IMR-90 (cell line): ENCODE measurements at places on chromosomes 6 and 20. TPM values are rescaled to one million over a fixed set of nuclear protein-coding genes. Genes with fewer than 3 reads are reported as not detected.

The PLTP gene
- total RNA-seq = 5.0 and 5.4 TPM in 2 replicates

The COX4I2 gene
- total RNA-seq = not detected in 2 replicates

The ADGRB3 gene
- total RNA-seq = not detected in 2 replicates

The GPX5 gene
- not detected in 2 replicates for total RNA-seq

The TMEM242 gene
- total RNA-seq = 2.3 and 4.2 TPM in 2 replicates

The OPRL1 gene
- 0.28 and 0.36 TPM in 2 replicates for total RNA-seq

The OPN5 gene
- total RNA-seq = not detected in 2 replicates

The SLC32A1 gene
- total RNA-seq = not detected in 2 replicates

- DNase-seq = peak; percentile 40
Measured at GRCh38 chr6:48977573-48977972, 485.5 kb downstream of the MMUT start.

DNA sequence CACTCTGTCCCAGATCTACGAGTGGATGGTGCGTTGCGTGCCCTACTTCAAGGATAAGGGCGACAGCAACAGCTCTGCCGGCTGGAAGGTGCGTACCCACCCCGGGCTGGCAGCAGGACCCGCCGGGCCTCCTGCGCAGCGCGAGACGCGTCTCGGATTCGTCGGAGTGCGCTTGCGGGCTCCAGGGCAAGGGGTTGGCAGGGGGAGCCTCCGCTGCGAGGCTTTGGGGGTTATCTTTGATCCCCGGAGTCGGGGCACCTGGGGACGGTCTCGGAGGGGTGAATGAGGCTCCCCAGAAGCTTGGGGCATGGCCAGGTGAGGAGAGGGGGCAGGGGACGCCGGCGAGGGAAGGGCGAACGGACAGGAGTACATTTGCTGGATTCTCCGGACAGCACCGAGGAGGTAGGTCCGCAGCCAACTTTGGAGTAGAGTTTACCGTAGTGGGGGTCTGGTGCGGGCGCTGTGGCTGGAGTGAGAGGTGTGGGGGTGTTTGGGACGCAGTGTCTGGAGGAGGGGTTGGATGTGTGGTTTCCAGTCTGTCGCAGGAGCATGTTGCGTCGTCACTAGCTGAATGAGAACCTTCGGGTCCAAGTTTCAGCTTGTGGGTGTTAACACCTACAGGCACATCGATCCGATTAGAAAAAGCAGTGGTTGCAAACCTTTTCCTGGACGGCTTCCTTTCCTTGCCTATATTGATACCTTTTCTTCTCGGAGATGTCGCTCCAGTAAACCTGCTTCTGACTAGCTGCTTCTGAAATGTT is 1.2 kb downstream of the FOXO3 start:
- DNase-seq = peak; percentile 31

GRCh38 chr20:62846166-62846890 is 15.3 kb downstream of the TCFL5 start:
- no peak for DNase-seq

DNA sequence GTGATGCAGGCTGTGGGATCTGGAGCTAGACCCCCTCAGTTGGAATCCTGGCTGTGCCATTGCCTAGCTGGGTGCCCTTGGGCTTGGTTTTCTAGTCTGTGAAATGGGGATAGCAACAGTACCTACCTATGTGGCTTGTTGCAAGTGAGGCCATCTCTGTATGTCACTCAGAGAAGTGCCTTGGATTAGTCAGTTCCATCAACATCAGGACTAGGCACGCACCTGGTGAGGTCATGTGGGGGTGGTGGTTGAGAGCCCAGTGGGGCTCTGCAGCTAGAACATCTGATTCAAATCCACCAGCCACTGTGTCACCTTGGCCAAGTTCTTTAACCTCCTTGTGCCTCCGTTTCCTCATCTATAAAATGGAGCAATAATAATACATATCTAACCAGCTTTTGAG is 12.5 kb downstream of the TCF15 start:
- DNase-seq = no peak

DNA sequence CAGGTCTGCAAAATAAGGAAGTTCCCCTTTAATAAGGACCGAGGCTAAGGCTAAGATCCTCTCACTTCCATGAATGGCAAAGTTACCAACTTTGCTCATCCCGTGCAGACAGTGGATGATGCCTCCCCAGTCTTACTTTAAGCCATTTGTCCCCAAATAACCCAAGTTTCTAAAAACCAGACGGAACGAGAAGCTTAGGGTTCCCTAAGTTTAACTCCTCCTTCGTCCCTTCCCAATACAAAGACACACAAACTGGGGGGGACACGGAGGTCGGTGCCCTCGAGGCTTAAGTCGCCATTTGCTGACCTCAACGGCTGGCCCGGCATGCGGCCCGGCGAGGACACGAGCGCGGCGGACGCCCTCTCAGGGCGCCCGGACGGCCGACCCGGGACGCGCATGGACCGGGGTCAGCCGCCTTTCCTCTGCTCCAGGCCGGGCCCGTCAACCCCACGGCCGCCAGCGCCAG is 527 bp downstream of the FBXO30 start:
- DNase-seq = no peak

DNA sequence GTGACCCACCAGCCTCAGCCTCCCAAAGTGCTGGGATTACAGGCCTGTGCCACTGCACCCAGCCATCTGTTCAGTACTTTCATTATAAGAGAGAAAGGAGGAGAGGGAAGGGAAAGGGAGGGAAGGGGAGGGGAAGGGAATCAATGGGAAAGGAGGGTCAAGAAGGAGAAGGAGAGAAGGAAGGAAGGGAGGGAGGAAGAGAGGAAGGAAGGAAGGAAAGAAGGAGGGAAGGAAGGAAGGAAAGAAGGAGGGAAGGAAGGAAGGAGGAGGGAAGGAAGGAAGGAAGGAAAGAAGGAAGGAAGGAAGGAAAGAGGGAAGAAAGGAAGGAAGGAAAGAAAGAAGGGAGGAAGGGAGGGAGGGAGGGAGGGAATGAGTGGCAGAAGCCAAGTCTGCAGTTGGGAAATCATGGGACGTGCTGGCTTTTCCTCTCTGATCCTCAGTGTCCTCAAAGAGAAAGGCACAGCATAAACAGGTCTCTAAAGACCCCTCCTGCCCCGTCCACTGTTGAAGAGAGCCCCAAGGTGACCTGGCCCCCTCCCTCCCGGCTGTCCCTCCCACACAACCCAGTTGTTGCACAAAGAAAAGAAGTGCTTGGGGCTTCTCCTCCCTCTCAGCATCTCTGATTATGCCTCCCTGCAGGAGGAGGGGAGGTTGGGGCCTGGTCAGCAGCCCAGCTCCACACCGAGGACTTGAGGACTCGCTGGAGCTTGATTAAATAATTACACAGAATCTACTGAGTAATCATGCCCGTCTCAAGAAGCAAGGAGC is 69.1 kb upstream of the TOP1 start:
- no peak for DNase-seq

- DNase-seq = peak; percentile 2
Measured at GRCh38 chr20:14622796-14623195, 285.4 kb upstream of the FLRT3 start.

GRCh38 chr20:44651684-44652423 is at the start of gene ADA:
ADA (minus strand) TSS chr20:44651699; CDS start chr20:44651607, 92 bp downstream.
- peak; percentile 21 for DNase-seq

DNA sequence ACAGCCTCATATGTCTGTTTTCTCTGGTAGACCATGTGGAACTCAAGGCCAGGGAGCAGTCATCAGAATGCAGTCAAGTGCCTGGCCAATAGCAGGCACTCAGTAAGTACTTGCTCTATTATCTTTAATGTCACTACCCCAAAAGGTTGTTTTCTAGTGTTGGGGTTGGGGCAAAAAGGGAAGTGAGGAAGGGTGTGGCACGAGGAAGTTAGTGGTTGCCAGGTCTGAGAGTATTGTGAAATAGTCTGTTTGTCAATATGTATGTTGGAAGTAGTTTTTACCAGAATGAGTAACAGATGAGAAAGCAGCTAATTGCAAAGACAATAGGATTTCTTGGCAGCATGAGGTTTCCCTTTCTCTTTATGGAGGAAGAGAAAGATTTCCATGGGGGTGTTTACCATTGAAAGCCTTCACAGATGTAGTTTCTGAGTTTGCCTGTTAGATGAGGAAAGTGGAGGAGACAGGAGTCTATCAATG is 59.5 kb upstream of the ARMH2 start:
- DNase-seq = no peak

GRCh38 chr20:8796088-8796660 is 272.7 kb upstream of the PLCB4 start:
- peak; percentile 26 for DNase-seq

GRCh38 chr20:35085477-35086225 is 7.0 kb downstream of the TRPC4AP start:
- no peak for DNase-seq

DNA sequence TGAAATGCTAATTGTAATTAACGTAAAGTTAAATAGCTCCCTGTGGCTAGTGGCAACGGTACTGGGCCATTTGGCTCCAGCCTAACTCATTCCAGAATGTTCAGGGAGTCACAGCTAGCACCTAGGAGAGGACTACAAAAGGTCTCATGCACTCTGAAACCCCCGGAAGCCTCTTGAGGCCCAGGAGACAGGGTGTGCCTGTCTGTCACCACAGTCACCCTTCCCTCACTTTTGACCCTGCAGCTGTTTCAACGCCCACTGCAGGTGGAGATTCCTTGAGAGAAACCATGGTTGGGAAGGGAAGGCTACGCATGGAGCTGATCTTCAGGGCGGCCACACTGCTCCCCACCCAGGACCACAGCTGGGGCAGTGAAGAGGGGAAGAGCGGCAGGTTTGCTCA is 58.6 kb downstream of the SULF2 start:
- no peak for DNase-seq

DNA sequence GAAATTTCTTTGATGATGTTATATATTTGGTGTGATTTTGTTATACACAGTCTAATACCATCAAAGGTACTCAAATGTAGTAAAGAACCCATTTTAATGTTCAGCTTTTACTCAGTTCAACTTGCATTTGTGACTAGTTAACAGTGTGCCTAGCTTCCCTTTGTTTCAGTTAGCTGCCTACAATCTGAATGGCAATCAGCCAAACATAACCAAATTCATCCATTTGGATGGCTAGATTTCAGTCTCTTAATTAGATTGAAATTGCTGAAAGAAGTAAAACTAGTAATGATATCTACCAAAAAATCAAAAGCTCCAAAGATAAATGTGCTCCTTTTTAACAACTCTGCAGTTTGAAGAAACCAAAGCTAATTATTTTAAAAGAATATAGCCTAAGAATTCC is 6.9 kb downstream of the EPHA7 start:
- no peak for DNase-seq

- no peak for DNase-seq
Measured at GRCh38 chr6:85726206-85726605, 83.5 kb upstream of the SYNCRIP start.

DNA sequence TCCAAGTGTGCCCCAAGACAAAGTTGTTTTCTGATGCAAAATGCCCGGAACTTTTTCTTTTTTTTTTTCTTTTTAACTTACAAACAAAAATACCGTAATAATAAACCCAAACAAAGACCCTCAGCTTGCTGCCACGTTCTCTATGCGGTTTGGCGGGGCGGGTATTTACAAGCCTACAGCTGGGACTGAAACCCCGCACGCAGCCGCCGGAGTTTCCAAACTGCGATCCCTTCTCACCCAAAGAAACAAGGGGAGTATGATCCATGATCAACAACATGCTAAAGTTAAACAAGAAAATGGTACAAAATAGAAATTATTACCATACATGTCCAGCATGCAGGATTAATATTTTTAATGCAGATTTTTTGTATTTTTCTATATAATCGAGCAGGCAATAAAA is 2.1 kb downstream of the MAFB start:
- no peak for DNase-seq

- DNase-seq = no peak
Measured at GRCh38 chr6:29509239-29509638, 21.5 kb upstream of the MAS1L start.

DNA sequence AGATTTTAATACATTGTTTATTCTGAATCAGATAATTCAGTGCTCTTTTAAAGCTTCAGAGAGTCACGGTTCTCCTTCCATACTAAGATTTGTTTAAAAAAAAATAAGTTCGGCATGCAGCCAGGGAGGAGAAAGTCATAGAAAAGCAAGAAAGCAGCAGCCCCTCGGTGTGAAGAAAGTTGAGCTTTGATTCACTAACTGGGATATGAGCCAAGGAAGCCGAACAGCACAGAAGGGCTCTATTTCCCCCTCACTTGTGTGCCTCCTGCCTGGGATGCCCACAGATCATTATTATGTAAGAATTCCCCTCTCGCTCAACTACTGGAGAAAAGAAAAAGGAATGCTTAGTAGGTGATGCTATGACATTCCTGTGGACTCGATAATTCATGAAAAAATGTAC is 69.3 kb upstream of the SYNJ2 start:
- DNase-seq = peak; percentile 95

DNA sequence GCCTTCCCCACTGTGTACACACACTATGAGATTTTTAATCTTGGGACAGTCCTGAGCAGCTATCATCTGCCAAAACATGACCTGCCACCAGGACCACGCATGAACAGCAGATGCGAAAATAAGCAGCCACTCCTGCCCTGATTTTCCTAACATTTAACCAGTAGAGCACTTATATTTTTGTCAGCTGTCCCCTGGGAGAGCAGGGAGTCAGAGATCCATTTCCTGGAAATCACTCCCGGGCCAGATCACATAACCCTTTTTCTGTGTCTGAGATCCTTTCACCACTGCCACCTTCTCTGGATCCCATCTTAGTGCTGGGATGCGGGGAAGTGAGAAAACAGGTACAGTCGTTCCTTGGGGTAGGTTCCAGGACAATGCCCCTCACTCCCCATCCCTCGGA is 5.7 kb downstream of the SDCBP2 start:
- DNase-seq = no peak

DNA sequence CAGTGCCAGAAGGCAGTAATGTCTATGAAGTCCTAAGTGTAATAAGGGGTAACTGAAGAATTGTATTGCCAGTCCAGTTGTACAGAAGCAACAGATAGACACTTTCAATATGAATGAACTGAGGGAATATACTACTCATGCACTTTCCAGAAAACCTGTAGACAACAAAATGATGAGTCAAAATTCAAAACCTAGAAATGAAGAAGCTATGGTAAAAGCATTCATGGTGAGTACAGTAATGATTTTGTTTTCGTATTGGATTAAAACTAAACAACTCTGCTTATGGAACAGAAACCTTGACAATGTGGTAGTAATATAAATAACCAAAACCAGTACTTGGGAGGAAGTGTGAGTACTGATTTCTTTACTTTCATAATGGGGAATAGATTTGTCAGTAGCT is 35.0 kb downstream of the ARMC2 start:
- no peak for DNase-seq

DNA sequence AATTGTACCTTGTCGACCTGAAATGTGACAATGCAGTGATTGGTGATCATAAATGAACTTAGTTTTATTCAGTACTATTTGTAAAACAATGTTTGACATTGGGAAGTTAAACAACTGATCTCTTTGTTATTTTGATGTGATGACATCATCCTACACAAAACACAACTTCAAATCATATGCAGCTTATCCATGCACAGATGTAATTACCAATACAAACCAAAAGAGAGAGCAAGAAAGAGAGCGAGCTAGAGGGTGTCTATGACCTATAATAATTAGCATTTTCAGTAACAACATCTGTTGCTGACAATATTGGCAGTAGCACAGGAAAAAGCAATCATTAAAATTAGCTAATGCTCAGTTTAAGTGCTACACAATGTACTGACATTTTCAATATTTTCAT is 320.9 kb downstream of the UTRN start:
- no peak for DNase-seq
